ENCODE measurements at places on chromosomes 7 and 10. TPM values are rescaled to one million over a fixed set of nuclear protein-coding genes. Genes with fewer than 3 reads are reported as not detected.

- no peak for DNase-seq
Measured at GRCh38 chr7:23357190-23358093, 58.3 kb downstream of the MALSU1 start.

GRCh38 chr10:58281092-58281752 is 12.3 kb downstream of the CISD1 start:
- no peak for DNase-seq

DNA sequence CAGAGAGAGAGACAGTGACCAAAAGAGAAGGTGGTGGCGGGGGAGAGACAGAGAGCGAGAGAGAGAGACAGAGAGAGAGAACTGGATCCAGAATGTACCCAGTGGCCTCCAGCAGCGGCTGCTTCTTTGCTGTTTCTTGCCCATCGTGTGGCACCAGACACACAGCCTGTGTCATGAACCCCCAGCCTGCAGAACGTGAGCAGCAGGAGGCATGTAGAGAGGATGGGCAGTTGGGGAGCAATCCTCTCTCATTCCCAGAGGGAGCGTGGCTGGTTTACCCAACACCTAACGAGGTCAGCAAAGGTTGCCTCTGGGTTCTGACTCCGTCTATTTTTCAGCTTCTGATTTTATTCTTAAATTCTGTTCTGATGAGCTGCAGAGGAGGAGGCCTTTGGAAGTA is 168.1 kb downstream of the ADARB2 start:
- DNase-seq: no peak

- no peak for DNase-seq
Measured at GRCh38 chr10:11658801-11659368, 47.4 kb upstream of the USP6NL start.

- no peak for DNase-seq
Measured at GRCh38 chr10:94617389-94617944, 66.1 kb upstream of the CYP2C18 start.

DNA sequence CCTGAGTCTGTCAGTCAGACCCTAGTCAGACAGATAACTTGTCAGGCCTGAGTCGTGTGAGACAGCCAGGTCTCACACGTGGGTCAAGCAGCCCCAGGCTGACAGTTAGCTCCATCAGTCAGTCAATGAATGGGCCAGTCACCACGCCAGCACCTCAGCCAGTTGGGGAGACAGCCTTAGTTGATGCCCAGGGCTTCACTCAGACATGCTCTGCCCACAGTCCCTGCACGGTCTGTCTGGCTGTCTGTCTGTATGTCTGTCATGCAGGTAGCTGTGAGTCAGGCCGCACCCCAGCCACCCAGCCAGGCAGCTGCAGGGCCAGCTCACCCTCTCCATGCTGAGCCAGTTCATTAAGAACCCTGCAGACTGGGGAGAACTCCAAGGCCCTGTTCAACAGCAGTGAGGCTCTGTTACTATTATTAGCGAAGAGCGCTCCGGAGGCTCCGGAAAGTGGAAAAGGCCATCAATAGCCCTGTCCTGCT is 141.1 kb upstream of the PCBD1 start:
- DNase-seq: no peak

GRCh38 chr7:55449205-55449991 is 84.3 kb downstream of the LANCL2 start:
- DNase-seq: no peak

DNA sequence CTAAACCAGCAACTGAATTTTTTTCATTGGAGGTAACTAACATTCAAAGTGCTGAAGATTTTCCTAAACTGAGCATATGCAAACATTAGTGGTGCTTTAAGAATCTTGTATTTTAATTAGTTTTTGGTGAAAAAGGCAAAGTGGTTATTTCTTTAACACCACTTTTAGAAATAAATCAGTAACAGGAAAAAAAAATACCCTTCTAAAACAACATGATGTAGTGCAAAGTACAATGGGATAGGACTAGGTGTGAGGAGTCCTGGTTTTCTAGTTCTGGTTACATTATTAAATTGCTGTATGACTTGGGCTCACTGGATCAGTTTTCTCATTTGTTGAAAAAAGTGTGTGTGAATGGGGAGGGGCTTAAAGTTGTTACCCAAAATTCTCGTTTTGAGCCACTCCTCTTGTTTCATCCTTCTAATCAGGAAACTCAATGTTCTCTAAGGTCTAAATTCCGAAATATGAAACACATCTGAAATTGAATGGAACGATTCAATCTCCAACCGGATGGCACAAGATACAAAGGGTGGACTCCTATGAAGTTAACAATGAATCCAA is 1.8 kb downstream of the WASL start:
- no peak for DNase-seq

DNA sequence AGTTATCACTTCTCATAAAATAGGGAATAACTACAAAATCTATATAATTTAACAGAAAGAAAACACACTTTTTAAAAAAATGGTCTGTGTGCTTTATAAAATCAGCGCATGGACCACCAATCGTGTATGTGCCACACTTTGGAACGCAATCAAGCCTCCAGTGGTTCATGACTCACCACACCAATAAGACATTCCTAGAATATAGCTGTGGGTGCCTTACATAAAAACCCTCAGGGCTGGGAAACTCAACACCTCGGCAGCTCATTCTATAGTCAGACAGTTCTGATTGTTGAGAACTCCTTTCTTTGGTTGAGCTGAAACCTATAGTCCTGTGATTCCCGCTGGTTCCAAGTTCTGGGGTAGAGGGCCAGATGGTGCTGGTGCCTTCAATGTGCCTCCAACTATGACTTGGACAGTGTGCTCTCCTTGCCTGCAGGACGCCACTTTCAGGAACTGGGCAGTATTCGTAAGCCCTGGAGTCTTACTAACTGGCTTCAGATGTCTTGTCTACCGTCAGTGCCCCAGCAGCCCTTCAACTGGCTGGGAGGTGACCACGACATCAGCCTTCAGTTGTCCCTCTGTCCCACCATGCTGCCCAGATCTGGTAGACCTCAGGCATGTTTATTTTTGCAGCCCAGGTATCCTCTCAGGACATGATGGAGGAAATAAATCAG is 135.7 kb upstream of the GDF10 start:
- no peak for DNase-seq

GRCh38 chr10:91610444-91610843 is 22.4 kb downstream of the PPP1R3C start:
- DNase-seq: no peak

GRCh38 chr7:110564246-110564645 is 526.7 kb upstream of the LRRN3 start:
- DNase-seq: no peak

Gene TMEM270
- not detected for total RNA-seq

Gene CHST12
- total RNA-seq: 16.7 TPM

Gene ATRNL1
- total RNA-seq: 25.9 TPM

Data from progenitor cell of endocrine pancreas (in vitro differentiated cells).